ENCODE measurements at places on chromosomes 2 and 18.

DNA sequence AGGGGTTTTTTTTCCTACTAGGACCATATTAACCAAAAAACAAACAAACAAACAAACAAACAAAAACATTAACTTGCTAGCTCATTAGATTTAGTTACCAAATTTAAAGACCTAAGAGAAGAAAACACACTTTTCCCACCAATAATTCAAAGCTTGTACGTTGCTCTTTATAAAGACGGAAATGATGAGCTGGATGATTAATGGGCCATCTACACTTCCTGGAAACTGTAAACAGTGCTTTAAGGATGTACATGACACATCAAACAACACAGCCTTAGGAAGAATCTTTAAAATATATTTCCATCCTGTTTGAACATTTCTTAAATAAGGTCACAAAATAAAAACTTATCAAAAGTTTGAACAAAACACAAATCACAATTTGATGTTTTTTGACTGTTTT lies 982 bp downstream of the BMP10 start:
- DNase-seq, result no peak

GRCh38 chr18:58190842-58191530 lies 147.0 kb downstream of the NEDD4L start:
- no peak for DNase-seq

DNA sequence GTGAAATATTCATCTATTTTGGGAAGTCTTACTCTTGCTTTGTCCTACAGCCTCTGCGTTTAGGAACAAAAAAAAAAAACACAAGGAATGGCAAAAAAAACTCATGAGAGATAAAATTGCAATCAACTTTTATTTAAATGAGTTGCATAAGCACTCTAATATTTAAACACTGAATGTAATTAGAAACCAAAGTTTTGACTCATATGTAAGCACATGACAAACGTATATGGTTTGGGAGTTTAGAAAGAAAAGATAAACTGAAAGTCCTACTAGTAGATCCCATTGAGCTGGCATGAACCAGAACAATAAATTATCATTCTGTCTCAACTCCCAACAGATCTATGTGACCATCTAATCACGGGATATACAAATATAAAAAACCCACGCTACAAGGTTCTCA lies 44.8 kb downstream of the REV1 start:
- no peak for DNase-seq

- no peak for DNase-seq
Measured at GRCh38 chr2:112923967-112924338, 13.0 kb downstream of the IL37 start.

- DNase-seq, result no peak
Measured at GRCh38 chr2:73324126-73324725, 30.9 kb upstream of the EGR4 start.

DNA sequence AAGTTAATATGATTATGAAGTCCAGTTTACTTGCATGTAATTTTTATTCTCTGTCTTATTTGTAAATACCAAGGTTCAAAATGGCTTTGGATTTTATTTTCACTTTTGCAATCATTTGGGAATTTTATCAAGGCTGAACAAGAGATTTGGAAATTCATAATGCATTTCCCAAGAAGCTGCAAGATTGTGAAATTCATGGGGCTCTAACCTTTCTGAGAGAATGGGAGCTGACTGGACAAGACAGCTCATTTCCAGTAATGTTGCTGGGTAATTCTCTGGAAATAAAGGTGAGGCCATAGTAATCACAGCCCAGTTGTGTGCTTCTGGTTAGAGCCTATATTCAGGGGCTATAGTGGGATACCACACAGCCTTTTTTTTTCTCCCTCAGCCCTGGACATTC lies 21.5 kb upstream of the NABP1 start:
- no peak for DNase-seq

All from omental fat pad (tissue), 4 donors.